Renal cortical epithelial cell (primary cell): ENCODE measurements at places on chromosomes 4 and X. TPM values are rescaled to one million over a fixed set of nuclear protein-coding genes. Genes with fewer than 3 reads are reported as not detected.

The GPR82 gene
- total RNA-seq = not detected in 2 replicates

The PRRG3 gene
- total RNA-seq = not detected in 2 replicates

The LGI2 gene
- total RNA-seq = under 0.01 and 2.4 TPM in 2 replicates

The PNMA5 gene
- total RNA-seq = not detected in 2 replicates

The TLR6 gene
- 0.65 and 2.8 TPM in 2 replicates for total RNA-seq

The GAGE12E gene
- not detected in 2 replicates for total RNA-seq

The TFDP3 gene
- total RNA-seq = not detected in 2 replicates

The C1QTNF7 gene
- not detected in 2 replicates for total RNA-seq

The SPANXN5 gene
- total RNA-seq = not detected in 2 replicates

The TNMD gene
- not detected in 2 replicates for total RNA-seq

The CSN1S1 gene
- not detected in 2 replicates for total RNA-seq

The EGFL6 gene
- 0.05 TPM in 1 of 2 replicates, not detected in the other for total RNA-seq

The KCND1 gene
- 7.1 and 14.0 TPM in 2 replicates for total RNA-seq

GRCh38 chrX:10474913-10475568 is 145.3 kb downstream of the MID1 start:
- no peak for DNase-seq

- peak; percentile 25 for DNase-seq
Observed at GRCh38 chr4:83109480-83110222, 4.9 kb downstream of the PLAC8 start.

GRCh38 chr4:180081072-180081471 is 2162.1 kb upstream of the TENM3 start:
- DNase-seq = peak; percentile 22

- DNase-seq = no peak
Observed at GRCh38 chr4:107562316-107562715, 157.7 kb downstream of the PAPSS1 start.

GRCh38 chrX:27966492-27966891 is 14.8 kb downstream of the DCAF8L1 start:
- no peak for DNase-seq

DNA sequence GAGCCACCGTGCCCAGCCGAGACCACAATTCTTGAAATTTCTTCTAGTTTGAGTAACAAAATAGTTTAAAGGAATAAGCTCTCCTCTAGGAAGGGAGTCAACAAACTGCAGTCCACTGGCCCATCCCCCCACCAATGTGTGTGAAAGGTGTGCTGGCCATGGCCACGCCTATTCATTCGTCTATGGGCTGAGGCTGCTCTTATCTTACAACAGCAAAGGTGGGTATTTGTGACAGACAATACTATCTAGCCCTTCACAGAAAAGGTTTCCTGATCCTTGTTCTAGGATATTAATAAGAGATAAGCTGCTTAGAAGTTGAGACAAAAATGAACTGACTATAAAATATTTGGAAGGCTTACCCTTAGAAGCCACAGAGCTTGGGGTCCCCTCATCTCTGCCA is 41.2 kb downstream of the BEND2 start:
- DNase-seq = no peak

GRCh38 chr4:67327245-67328017 is 217.9 kb downstream of the CENPC start:
- DNase-seq = peak; percentile 48

- DNase-seq = peak; percentile 56
Observed at GRCh38 chr4:185134307-185134869, 8.7 kb upstream of the SLC25A4 start.

DNA sequence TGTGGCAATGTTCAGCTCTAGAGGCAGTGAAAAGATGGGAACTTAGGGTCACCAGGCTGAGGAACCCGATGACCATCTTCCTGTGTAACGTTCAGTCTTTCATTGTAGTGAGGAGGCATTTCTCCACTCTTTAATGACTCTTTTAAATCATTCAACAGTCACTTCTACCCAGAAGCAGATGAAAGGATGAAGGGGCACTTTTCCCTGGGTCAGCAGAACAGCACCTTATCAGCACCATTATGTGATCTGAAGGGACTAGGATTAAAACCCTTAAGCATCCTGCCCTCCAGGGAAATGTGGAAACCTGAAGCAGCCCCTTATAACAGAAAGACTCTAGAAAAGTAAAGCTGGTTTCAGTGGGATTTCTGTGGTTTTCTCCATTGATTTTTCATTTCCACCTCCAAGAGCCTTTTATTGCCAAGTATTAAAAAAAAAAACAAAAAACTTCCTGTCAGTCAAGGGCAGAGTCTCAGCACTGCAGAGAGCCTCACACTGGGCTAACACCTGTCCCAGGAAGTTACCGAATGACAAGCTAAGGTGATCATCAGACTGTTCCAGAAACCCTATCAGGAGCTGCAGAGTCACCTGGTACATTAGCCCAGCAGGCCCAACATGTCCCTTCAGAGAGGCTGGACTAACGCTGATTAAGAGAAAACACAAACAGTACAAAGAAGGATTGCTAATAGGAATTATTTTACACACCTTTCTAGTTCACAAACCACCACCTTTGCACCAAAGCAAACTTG is 185.9 kb downstream of the SHROOM3 start:
- no peak for DNase-seq

- DNase-seq = peak; percentile 71
Observed at GRCh38 chr4:158814636-158815330, 46.0 kb downstream of the FNIP2 start.

GRCh38 chr4:158609116-158609515 is 62.6 kb downstream of the C4orf46 start:
- no peak for DNase-seq

- peak; percentile 41 for DNase-seq
Observed at GRCh38 chr4:171846232-171846631, 33.0 kb downstream of the GALNTL6 start.

DNA sequence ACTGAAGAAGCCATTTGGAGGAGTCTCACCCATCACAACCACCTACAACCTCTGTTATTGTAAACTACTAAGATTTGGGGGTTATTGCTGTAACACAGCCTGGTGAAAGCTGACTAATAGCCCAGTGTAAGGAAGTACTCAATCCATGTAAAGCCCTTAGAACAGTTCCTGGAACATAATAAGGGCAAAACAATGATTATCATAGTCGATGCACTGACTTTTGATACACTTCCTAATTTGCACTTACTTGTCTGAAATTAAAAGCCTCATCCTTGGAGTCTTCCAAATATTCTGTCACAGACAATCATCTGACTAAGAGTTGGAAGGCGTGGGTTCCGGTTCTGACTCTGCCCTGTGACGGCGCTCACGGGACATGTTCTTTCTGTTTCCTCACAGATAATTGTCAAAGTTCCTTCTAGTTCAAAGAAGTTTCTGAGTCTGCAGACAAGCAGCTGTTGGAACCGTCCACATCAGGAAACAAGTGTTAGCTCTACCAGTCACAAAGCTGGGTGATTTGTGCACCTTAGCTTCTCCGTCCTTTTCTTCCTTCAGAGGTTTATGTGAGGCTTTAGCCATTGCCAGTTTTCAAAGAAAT is 33.4 kb upstream of the RASGEF1B start:
- no peak for DNase-seq

DNA sequence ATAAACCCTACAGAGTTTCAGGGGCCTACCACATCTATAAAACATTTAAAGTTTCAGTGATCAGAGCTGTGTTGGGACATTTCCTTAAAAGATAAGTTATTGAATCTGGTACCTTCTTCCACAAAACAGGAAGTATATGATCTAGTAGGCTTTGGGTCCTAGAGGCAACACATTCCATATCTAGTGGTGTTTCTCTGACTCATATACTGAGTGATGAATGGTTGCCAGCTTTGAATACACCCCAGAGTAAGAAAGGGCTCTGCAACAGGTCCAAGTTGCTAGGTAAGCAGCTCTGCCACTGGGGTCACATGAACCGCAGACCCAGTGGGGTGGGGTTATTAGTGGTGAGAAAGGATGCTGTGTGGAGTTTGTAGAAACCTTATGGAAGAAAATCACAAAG is 32.4 kb upstream of the BLTP1 start:
- no peak for DNase-seq

- no peak for DNase-seq
Observed at GRCh38 chr4:188403272-188403671, 264.0 kb downstream of the TRIML1 start.

- peak; percentile 72 for DNase-seq
Observed at GRCh38 chr4:14906805-14907204, 95.5 kb upstream of the CPEB2 start.

DNA sequence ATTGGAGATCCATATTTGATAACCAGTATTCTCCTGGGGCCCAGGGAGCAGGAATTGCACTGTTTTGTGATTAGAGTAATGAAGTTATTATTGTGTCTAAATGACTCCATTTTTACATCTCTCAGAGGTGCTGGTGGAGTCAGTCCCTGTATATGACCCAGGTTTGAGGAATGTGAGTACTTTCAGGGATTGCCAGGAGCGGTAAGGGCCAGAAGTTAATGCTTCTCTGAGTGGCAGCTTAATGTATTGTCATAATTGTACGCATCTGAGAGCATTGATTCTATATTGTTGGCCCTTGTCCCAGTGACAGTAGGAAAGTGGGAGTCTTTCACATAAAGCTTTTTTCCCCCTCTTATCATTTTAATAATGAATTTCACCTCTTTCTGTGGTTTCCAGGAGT is 146.2 kb downstream of the GATB start:
- no peak for DNase-seq

DNA sequence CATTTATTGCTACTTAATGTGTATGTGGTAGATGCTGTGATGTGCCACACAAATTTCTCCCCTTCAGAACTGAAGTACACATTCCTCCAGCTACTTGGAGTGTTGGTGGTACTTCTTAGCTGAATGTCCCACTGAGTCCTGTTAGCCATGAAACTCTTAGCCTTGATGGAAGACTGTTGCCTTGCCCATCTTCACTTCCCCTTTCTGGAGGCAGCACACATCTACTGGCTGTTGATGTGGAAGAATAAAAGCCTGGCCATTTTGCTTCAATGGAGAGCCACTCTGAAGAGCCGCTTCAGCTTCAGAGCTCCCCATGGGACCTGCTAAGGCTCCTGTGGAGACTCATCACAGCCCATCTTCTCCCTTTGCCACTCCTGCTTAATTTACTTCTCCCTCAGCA is 157.7 kb upstream of the PITX2 start:
- DNase-seq = no peak

GRCh38 chr4:181046809-181047208 is 1196.4 kb upstream of the TENM3 start:
- DNase-seq = no peak

DNA sequence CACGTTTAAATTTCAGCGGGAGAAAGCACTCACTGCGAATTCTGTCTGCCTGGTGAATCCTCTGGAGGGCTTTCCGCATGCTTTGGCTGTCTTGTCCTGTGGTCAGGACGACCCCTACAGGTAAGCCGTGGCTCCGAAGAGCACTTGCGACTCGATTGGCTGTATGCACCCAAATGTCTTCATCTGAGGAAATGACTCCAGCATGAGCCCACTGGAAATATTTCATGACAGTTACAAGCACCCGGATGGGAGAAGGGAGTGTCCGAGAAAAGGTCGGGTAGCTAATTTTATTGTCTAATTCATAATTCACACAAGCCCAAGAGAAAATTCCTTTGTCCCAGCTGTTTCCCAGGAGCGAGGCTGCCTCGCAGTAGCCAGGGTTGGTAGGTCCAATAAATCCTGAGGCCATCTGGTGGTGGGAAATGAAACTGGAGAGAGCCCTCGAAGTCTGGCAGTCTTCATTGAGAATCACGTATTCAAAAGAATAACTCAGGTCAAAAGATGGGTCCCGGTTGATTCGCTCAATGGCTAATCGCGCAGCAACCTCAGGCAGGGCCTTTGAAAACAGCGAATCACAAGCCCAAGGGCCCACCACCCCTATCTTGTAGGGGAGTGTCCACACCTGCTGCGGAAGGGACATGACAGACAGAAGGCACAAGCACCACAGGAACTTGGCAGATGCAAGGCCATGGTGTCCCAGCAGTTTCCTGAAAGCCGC is 6.6 kb downstream of the GUCY2F start:
- peak; percentile 21 for DNase-seq

DNA sequence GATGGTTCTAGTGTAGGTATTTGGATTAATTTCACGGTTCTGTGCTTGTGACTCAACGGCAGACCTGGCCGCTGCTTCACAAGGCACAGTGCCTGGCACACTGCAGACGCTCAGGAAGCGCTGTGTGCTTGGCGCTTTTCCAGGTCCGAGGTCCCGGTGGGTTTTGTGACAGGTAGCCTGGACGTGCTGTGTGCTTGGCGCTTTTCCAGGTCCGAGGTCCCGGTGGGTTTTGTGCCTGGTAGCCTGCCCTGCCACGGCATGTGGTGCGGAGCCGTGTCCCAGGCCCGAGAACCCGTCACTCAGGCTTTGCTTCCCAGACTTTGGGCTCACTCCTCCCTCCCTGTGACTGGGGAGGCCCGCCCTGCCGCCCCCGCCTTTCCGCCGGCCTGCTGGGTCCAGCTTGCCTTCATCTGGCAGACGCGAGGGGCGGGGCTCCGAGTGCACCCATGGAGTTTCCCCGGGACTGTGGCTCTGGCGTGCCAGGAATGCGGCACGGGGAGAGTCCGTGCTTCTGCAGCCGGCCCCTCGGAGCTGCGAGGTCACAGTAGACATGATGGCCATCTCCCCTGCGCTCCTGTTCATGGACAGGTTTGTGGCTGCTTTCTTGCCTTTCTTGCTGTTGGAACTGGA is 44.2 kb downstream of the TBC1D14 start:
- peak; percentile 79 for DNase-seq

- DNase-seq = peak; percentile 59
Observed at GRCh38 chr4:80471756-80472155, 136.2 kb downstream of the CFAP299 start.
